NCI-H2029 (cell line): ENCODE measurements at places on chromosomes 2 and 18.

GRCh38 chr2:184004948-184005672 lies 593.2 kb upstream of the ZNF804A start:
- no peak for DNase-seq

DNA sequence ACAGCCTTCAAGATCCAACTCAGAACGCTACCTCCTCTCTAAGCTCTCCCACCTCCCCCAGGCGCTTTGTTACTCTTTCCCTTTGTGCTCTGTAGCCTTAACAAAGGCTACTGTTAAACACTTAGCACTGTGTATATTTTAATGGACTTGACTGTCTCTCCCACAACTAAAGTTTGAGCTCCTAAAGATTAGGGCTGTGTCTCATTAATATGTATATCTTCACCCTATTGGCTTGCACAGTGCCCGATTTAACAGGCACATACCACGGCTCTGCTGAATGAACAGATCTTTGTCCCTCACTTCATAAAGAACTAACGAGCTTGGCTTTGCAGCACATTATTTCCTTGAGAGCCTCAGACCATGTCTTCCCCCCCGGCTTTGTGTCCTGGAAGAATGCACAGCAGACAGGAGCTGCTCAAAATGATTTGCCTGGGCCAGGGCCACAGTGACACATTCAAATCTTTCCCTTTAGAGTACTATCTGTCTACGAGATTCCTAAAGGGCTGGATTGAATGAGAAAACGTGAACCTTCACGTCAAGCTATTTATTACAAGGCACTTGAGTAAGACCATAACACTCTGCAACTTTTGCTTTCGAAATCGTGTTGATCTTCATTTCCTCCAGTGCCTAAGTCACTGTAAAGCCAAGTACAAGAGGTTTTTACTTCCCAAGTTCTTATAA lies 22.1 kb downstream of the ABHD3 start:
- no peak for DNase-seq

DNA sequence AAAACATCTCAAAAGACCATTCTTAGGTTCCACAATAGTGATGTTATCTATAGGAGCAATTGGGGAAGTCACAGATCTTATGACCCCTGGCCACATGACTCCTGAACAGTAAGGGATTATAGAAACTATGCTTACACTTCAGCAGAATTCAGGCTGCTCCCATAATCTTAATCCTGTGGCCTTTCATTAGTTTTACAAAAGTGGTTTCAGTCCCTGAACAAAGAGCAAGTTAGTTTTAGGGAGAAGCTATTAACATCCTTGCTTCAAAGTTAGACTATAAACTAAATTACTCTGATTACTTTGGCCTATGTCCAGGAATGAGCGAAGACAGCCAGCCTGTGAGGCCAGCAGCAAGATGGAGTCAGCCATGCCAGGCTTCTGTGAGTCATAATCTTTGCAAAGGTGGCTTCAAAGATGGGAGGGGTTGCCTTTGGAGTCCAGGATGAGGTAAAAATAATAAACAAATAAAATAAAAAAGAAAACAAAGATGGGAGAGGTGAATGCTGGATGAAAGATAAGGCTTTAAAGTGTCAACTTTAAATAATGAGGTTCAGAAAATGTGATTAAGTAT lies 168.7 kb upstream of the NDUFV2 start:
- DNase-seq: no peak

DNA sequence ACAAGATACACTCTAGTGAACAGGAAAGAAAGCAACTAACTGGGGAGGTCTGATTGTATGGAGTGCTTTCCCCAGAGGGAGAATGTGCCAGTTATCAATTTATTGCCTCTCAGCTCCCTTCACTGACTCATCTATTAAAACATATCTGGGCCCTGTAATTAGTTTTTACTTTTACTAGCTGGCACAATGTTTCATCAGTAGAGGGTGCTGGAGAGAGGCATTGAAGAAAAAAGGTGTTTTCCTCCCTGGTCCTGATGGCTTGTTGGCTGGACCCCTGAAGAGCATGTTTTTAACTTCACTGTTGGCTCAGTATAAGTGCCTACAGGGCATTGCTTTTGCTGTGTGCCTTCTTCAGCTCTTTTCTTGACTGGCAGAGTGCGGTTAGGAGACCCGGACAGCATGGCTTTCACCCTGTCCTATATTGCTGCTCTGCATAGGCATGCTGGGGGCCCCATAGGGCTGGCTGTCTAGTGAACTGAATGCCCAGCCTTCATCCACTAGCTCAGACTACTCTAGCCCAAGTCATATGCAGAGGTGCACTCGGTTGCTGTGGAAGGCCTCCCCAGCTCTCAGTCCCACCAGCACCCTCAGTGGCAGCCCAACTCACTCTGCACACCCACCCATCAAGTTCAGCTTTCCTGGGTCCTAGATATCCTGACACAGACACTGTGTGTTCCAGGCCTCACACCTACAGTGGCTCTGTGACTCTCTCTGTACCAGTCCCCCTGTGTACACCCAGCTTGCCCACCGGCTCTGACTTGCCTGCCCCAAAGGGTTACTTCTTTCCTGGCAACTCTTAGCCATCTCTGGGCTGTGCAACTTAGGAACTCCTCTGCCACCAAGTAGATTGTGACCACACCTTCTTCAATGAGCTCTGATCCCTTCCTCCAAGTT lies 62.3 kb upstream of the ACYP2 start:
- DNase-seq: no peak

- no peak for DNase-seq
Observed at GRCh38 chr2:7625392-7626138, 708.4 kb downstream of the RNF144A start.

- no peak for DNase-seq
Observed at GRCh38 chr2:233925402-233925801, 8.2 kb downstream of the TRPM8 start.

DNA sequence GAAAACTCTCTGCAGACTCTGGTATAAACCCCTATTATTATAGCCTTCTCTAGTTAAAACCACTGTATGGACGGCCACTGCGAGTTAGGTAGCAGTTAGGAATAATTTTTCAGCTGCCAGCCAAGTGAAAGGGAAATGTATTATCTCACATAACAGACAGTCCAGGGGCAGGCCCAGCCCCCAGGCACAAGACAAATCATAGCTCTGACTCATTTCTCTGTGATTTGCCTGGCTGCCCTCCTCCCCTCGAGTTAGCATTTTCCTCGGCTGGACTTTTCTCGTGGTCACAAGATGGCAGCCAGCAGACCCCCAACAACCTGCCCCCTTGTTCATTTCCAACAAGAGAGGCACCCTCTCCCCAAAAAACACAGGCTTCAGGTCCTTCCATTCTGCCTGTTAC lies 10.5 kb downstream of the VIT start:
- no peak for DNase-seq

DNA sequence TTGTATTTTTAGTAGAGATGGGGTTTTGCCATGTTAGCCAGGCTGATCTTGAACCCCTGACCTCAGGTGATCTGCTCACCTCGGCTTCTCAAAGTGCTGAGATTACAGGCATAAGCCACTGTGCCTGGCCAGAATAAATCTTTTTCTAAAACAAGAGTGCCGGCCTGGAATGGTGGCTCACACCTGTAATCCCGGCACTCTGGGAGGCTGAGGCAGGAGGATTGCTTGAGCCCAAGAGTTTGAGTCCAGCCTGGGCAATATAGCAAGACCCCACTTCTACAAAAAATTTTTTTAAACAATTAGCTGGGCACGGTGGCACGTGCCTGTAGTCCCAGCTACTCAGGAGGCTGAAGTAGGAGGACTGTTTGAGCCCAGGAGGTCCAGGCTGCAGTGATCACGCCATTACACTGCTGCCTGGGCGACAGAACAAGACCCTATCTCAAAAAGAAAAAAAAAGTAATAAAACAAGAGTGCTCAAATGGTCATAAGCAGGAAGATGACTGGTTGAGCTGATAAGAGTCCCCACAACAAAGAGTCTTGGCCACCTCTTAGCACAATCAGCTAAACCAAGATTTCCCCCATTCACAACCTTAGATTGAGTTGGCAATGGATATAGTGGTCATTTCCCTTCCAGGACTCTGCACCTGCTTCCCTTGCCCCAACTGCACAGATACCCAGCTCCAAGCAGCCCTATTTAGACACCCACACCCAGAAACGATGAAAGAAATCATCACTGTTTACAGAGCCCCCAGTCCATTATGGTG lies 5.8 kb upstream of the UCN start:
- DNase-seq: no peak

GRCh38 chr2:66536290-66536673 lies 101.4 kb downstream of the MEIS1 start:
- no peak for DNase-seq

GRCh38 chr2:62452701-62453454 lies 53.1 kb downstream of the TMEM17 start:
- DNase-seq: no peak

GRCh38 chr2:62811972-62812371 lies 106.5 kb downstream of the EHBP1 start:
- DNase-seq: no peak

DNA sequence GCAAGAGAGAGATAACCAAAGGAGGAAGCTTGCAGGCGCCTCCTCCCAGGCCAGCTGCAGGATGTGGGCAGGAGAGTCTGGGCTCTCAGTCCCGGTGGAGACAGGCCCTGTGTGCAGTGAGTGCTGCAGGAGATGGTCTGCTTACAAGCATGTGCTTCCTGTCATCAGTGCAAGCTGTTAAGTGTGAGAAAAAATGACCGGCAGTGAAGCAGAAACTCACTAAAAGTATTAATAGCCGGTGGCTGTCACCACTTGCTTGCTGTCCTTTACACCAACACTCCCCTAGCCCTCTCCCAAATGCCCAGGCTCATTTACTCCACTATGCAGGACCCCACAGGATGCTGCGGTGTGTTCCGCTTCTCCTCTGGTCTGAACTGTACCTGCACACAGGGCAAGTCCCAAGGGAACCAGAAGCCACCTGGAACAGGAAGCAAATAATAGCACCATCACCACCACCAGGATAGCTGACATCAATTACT lies 435.6 kb upstream of the HS6ST1 start:
- DNase-seq: no peak
